ENCODE measurements at places on chromosomes 16 and 17.

GRCh38 chr17:67824735-67825626 is at the start of gene BPTF:
TSS of gene BPTF (plus strand) at chr17:67825503. CDS start at chr17:67825725, 222 bp downstream.
- DNase-seq = peak; percentile 97

GRCh38 chr16:69706256-69706974 is 19.9 kb downstream of the NQO1 start:
- peak; percentile 58 for DNase-seq

DNA sequence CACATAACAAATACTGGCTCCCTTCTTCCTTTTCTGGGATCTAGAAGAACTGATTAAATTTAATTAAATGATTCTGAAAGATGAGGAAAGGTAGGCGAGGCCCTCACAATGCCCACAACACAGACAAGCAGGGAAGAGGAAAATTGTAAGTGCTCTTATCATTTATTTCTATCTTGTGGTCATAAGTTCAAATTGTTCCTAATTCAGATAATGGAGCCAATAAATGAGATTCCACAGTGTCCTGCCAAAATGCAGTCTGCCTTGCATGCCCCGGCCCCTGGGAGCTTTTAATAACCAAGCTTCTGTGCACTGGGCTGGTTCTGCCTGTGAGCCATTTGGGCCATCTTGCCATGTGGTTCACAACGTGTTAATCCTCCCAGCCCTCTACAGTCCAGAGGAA is 97.0 kb downstream of the CMC2 start:
- DNase-seq = no peak

GRCh38 chr16:30368122-30368791 is 2.0 kb downstream of the TBC1D10B start:
- DNase-seq = peak; percentile 60

DNA sequence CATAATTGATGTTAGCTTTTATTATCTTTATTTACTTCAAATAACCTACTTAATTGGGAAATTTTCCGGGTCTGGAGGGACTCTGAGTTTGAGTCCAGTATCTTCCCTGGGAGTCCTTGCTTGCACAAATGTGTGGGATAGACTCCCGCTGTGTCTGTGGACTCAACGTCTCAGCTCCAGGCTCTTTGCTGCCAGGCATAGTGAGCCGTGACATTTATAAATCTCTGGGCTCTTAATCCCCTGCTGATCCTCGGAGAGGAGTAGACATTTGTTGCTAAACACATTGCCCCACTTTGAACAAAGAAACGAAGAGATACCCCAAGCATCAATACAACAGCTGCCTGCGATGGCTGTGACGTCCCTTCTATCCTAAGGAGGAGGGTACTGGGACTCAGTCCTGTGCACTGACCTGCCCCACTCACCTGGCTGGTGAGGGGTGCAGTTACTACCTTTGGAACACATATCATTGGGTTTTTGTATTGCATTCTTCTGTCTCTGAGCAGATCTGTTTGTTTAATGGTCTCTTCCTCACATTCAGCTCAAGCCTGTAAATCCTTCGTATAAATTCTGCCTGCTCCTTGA is 316.9 kb downstream of the HAPSTR1 start:
- no peak for DNase-seq

- DNase-seq = peak; percentile 35
Measured at GRCh38 chr17:37392024-37392590, 14.5 kb downstream of the ACACA start.

Measured in GM03348 (cell line).